ENCODE measurements at places on chromosomes 7 and 10.

DNA sequence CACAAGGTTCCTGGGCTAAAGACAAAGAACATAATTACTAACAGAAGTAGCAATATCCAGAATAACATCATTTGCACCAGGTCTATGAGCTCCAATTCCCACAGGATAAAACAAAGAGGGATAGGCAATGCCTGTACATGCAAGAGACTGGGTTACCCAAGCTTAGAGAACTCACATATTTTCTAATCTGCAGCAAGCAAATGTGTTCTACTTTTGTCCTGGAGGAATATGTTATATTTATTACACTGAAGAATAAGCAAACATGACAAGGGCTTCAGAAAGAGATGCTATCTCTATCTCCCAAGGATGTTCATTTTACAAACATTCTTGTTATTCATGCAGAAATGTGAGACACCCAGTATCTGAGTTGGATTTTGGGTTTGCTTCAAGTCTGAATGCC, 118.6 kb downstream of the MDFIC start:
- DNase-seq = no peak

DNA sequence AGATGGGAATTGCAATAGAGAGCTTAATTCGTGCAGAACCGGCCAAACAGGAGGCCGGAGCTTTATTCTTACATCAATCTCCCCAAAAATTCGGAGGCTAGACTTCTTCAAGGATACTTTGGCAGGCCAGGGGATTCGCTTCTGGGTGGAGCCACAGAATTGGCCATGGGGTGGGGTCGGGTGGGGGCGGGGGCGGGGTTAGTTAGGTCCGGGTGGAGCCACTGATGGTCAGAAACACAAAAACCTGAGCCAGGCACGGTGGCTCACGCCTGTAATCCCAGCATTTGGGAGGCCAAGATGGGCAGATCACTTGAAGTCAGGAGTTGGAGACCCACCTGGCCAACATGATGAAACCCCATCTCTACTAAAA, 87.5 kb downstream of the SEPTIN14 start:
- DNase-seq = no peak

- no peak for DNase-seq
These were observed 43.2 kb downstream of the HTRA1 start for GRCh38 chr10:122504610-122504950.

GRCh38 chr10:7572391-7572790, 94.4 kb downstream of the ITIH5 start:
- no peak for DNase-seq

All from left renal pelvis (tissue), 4 donors.